ENCODE measurements at places on chromosomes 1 and 21.

DNA sequence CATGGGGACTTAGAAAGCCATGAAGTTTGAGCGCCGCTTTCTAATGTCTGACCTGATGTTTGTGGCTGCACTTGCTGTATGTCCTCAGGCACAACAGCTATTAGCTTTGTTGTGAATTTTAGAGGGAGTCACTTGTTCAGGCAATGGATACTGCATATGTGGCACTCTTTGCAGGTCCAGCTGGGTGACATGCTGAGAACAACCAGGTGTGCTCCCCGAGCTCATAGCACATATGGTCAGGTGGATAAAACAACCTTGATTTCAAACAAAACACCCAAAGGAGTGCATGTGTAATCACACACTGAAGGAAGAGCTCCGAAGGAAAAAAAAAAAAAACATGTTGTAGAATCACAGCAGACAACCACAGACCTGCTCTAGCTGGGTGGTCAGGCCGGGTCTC is 178.6 kb downstream of the BACH1 start:
- no peak for DNase-seq

- DNase-seq = peak; percentile 26
Observed at GRCh38 chr1:225694151-225694603, 41.3 kb upstream of the ENAH start.

GRCh38 chr1:64223329-64224151 is 20.1 kb downstream of the UBE2U start:
- DNase-seq = no peak

DNA sequence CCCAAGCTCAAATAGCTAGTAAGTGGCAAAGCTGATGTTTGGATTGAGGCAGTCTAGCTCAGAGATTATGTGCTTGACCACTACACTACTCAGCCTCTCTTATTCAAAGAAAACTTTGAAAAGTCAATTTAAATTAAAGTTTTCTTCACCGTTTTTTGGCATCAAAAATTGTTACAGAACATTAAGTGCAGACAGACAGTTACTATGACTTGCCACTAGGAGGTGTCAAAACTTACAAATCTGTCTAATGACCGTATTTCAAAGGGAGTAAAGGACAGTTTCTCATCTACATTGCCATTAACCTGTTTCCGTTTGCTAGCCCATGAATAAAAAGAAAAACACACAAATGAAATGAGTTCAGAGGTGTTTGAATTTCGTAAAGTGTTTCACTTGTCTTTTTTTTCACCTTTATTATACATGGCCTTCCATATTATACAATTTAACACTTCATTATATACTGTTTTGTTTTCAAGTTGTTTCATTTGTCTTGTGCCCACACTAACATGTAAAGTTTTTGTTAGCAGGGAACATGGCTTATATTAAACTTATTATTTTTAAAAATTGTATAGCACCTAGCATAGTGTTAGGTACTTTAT is 57.4 kb upstream of the MTF2 start:
- DNase-seq = peak; percentile 48

DNA sequence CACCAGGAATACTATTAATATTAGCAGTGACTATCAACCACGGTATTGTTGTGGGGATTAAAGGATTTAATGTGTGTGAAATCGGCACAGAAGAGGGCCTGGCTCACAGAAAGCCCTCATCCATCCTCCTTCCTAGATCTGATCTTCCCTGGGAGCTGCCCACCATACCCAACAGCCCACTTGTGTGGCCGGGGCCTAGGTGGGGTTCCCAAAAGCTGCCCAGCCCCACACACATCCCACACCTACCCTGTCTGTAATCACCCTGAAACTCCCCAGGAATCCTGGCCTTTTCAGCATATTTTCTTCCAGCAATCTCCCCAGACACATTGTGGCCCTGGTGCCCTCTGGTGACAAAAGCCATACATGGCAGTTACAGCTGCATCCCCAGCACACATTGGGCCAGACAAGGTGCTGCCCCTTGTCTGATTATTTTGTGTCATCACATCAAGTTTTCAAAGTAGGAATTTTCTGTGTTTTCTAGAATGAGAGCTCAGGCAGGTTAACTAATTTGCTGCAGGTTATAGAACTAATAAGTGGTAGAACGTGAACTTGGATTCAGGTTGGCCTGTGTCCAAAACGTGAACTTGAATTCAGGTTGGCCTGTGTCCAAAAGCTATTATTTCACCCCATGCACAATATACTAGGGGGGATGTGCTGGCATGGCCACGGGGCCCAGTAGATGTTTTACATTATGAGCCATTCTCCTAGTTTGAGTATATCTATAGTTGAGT is 5.3 kb upstream of the SLC6A9 start:
- DNase-seq = peak; percentile 48

DNA sequence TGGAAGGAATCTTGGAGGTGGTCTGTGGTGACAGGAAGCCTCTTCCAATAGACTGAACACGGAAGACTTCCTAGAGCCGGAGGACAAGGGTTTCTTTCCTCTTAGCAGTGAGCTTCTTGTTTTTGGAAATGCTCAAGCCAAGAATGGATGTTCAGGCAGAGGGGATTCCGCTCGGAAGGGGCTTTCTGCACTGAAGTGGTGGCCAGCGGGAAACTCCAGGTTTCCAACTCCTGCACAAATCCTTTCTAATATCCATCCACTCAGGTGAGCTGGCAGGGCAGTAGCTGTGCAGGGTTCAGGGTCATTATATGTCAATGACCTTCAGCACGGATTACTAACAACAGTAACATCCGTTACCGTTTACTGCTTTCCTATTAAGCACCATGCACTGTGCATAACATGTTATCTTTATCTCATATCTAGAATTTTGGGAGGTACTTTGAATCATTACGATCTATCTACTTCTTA is 573 bp upstream of the CPT2 start:
- no peak for DNase-seq

DNA sequence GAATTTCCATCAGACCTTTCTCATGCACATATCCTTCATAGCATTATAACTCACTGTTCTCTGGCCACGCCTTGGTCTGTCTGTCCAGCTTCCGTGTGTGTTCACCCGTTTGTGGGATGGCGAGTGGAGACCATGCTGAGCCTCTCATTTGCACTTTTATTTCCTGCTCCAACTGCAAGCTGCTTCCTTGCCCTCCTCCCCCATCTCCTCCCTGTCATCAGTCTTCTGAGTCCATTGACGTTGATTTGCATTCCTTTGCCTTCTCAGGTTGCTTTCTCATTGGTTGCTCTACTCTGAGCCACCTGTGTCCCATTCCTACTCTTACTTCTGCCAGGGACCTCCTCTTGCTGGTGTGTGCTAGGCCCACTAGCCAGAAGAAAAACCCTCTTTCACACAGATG is 146.4 kb downstream of the NOS1AP start:
- DNase-seq = no peak
